Kidney capillary endothelial cell (primary cell): ENCODE measurements at places on chromosomes 11 and 22.

DNA sequence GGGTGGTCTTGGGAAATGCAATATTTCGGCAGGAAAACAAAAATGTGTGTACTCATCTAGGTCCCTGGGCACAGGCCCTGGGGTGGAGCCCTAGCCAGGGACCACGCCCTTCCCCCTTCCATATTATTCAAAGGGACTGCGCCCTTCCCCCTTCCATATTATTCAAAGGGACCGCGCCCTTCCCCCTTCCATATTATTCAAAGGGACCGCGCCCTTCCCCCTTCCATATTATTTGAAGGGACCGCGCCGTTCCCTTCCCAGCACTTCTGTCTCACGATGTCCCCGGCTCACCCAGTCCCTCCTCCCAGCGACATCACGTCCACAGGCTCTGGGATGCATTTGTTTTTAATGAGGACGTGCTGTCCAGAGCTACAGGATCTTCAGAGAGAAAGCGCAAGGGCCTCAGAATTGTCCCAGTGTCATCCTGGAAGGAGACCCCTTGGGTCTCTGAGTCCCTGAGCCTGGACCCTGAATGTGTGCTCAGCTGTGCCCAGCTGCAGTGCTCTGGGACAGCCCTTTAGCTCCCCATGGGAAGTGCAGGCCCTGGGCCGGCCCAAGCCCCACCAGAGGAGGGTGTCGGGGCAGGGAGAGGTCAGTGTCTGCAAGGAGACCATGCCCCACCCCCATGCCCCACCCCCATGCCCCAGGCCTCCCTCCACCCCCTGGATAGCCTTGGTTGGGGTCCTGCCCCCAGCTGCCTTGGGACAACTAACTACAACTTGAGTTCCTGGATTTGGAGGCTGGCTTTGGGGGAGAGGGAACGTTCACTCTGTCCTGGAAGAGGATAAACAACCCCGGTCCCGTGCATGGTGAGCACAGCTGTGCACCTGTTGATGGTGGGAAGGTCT lies 810.0 kb downstream of the BRD1 start:
- no peak for DNase-seq

GRCh38 chr11:1693327-1694063 lies 3.5 kb upstream of the KRTAP5-6 start:
- peak; percentile 62 for DNase-seq

- DNase-seq, result no peak
Measured at GRCh38 chr22:49370627-49371301, 456.9 kb downstream of the BRD1 start.

- DNase-seq, result no peak
Measured at GRCh38 chr22:38041760-38042487, 15.3 kb upstream of the PICK1 start.

DNA sequence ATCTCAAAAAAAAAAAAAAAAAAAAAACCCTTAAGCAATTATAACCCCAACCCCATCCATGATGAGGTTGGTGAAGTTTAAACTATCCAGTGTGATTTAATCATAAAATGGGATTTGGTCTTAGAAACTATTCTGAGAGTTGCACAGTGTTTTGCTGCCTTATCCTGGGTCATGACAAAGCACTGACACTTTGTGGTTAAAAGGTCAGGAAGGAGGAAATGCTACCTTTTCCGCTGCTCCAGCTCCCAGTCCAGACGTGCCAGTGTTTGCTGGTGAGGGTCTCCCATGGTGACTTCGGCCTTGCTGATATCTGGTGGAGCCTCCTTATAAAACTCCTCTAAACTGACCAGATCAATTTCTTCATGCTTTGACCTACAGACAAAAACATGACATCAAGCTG lies 14.5 kb downstream of the THOC5 start:
- peak; percentile 40 for DNase-seq

- DNase-seq, result no peak
Measured at GRCh38 chr11:63745304-63746170, 23.0 kb downstream of the ZFTA start.

DNA sequence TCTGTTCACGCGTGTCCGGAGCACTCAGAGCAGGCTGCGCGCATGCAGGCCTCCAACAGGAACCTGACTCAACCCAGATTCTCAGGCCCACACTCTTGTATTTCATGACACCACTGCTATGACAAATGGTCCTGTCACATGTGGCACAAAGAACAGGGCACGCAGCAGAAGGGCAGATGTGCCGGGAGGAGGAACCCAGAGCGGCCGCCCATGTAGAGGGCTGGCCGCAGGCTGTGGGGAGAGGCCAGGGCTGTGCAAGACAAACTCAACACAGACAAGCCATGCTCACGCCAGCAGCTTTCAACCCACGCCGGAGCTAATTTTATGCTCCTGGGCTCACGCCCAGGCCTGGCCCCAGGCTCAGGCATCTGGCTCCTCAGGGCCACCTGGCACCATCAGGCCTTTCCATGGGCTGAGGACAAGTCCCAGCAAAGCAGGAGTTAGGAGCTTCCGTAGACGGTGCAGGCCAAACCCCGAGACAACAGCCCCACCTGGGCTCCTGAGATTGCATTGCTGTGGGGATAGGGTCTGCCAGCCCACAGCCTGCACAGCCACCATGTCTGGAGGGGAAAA lies 40.0 kb downstream of the DUSP8 start:
- DNase-seq, result no peak

- no peak for DNase-seq
Measured at GRCh38 chr11:77967753-77968152, 26.7 kb downstream of the INTS4 start.

DNA sequence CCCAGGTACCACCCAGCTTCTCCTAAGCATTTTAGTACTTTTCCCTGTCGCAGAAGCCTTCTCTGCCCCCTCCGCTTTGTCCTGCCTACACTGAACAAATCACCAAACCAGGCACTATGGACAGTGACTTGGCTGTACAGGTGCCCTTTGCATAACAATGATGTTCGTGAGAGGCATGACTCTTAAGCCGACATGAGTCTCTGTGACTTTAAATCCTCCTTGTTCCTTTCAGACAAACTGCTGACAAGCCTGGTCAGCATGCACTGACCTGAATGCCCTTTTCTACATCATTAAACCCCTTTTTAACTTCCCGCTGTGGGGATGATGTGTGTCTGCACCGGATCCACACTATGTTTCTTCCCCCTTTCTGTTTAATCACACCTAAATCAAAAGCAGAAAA lies 16.6 kb downstream of the CAVIN3 start:
- no peak for DNase-seq

DNA sequence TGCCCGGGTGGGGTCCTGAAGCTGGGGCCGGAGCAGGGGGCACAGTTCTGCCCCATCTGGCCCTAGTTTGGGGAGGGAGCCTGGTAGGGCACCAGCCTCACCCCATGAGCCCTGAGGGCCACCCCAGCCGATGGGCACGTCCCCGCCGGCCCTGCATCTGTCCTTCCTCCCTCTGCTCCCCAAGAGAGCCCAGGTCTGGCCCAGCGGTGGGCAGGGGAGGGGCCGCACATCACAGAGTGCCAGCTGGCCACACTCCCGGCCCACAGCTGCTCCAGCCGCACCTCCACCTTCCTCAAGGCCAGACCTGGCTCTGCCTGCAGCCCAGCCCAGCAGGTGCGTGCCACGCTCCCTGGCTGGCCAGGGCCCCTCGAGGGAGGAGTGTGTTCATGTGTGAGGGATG lies 21.6 kb downstream of the BRSK2 start:
- DNase-seq, result no peak

DNA sequence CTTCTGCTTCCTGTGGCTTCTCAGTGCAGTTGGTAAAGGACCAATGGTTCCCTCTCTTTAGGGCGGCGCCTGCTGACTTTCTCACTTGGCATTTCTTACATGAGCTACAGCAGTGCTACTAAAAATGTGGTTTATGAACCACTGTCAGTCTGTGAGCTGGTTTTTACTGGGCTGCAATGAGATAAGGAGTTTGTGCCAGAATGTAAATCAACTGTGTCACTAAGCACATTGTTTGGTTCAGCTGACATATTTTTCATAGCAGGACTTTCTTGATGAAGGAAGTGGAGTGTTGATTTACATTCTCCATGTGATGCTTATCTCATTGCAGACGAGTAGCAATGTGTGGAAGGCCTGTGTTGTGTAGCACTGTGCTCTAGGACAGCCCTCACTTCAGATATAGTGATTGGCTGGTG lies 463.3 kb downstream of the SOX6 start:
- DNase-seq, result no peak

DNA sequence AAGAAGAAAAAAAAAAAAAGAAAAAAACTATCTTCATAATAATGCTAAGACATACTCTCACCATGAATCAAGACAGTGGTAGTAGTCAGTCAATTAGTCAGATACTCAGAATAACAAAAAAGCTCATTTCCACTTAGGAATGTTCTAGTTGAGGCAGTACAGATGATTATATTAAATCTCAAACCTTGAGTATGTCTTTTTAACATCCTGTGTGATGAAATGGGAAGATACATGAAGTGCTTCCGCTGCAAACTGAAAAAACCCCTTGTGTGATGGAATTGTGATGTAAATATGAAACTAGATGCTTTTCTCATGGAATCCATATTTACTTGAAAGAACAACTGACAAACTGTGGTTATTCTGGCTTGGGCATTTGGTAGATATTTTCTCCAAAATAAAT lies 13.7 kb downstream of the AMOTL1 start:
- no peak for DNase-seq

DNA sequence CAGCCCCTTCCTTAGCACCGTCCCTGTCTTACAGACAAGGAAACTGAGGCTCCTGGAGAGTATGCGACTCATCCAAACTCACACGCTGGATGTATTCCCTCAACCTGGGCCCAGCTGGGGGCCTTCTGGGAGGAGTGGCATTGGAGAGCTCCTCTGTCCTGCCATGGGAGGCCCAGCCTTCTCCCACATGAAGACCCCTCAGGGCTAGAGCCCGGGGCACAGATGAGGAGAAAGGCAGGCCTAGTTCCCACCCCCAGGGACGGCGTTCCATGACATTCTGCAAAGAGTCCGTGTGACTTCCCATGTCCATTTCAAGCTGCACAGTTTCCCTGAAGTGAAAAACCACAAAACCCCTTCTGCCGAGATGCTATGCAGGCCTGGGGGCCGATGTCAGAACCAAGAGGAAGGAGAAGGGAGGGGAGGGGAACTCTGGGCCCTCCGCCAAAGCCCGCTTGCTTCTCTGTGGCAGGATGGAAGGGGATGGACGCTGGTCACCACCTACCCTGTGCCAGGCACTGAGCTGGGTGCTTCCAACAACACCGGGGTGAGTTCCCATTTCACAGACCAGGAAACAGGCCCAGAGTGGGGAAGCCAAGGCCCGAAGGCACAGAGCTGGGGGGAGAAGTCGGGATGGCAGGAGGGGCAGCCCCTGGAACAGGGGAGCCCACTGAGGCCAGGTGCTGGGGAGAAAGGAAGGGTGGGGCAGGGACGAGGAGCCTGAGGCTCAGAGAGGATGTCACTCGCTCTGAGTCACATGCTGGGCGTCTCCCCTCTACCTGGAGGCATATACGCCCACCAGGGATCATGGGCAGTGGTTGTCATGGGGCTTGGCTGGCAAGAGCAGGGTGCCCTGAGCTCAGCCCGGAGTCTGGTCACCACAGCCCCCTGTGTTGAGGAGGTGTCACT lies 15.7 kb downstream of the RAC2 start:
- DNase-seq, result no peak

DNA sequence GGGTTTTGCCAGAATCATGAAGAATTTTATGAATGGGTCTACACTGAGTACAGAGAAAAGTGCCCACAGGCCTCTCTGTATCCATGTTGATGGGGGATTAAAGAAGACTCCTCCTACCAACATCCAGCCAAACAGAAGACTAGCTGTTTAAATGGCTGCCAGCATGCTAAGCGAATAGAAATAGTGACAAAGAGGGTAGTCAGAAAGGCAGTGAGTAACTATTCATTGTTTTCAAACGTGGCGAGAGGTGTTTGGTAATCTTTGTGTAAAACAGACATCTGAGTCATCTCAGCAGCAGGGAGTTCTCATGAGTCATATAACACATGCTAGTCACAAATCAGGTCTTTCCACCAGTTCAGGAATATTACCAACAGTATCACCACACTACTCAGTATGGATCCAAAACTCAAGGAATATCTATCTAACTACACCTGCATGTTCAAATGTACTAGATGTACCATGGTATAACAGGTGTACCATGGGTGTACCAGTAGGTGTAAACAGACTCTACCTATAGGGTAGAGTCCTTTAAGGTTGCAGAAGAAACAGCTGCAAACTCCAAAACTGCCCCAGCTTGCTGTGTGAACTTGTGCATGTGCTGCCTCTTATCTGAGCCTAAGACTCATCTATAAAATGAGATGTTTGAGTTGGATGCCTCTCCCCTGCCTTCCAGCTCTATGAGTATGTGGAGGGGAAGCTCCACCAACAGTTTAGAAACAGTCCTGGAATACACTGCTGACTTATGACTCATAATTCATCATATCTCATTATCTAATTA lies 82.0 kb downstream of the SLC1A2 start:
- DNase-seq, result peak; percentile 87

DNA sequence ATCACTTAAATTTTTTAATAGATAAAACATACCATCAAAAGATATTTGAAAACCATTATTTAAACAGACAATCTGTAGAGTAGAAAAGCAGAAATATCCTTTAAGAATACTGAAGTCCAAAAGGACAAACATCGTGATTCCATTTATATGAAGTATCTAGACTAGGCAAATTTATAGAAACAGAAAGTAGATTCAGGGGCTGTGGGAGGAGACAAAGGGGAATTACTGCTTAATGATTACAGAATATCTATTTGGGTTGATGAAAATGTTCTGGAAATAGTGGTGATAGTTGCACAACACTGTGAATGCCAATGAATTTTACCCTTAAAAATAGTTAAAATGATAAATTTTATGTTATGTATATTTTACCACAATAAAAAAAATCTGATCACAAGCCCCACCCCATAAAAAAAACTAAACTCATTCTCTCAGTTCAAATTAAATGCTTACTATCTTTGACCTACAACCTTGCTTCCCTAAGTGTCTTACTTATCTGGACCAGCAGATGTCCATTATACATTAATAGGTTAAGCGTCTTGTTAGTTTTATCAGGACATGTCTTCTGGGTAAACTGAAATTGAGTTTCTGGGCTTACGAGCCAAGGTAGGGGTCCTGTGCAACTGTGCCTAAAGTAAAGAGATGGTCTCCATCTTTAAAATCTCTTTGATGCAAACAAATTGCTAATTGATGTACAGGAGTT lies 86.3 kb downstream of the FCHSD2 start:
- no peak for DNase-seq

DNA sequence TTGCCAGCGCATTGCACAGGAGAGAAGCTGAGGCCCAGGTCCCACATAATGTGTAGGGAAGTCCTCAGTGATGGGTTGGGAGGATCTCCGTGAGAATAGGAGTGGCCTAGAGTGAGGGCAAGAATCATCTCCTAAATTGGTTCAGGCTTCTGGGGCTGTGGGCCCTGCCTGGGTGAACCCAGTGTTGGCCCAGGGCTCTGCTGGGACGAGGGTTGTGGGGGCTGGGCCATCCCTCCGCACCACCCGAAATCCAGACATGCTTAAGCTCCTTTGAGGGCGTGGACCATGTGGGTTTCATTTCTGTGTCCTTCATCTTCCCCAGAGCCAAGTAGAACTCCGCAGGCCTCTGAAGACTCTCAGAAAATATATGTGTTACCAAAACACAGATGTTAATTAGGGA lies 3.7 kb downstream of the MICALL1 start:
- no peak for DNase-seq

DNA sequence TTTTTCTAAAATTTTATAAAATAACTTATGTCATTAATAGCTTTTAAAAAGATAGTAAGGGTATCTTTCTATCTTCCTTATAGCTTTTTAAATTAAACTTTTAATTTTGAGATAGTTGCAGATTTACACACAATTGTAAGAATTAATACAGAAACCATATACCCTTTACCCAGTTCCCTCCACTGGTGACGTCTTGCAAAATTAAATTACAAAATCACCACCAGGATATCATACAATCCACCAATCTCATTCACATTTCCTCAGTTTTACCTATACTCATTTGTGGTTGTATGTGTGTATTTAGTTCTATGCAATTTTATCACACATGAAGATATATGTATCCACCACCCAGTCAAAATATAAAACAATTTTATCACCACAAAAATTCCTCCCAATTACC lies 10.0 kb downstream of the SBF2 start:
- no peak for DNase-seq
